ENCODE measurements at places on chromosomes 1 and 21.

GRCh38 chr1:78688697-78689096, 39.1 kb downstream of the IFI44 start:
- DNase-seq: peak; percentile 83

- DNase-seq: no peak
Observed at GRCh38 chr1:190578017-190578416, 100.4 kb upstream of the BRINP3 start.

GRCh38 chr1:4586611-4587160, 67.7 kb upstream of the AJAP1 start:
- DNase-seq: no peak

GRCh38 chr1:150578272-150579109, 919 bp downstream of the MCL1 start:
- DNase-seq: peak; percentile 95

DNA sequence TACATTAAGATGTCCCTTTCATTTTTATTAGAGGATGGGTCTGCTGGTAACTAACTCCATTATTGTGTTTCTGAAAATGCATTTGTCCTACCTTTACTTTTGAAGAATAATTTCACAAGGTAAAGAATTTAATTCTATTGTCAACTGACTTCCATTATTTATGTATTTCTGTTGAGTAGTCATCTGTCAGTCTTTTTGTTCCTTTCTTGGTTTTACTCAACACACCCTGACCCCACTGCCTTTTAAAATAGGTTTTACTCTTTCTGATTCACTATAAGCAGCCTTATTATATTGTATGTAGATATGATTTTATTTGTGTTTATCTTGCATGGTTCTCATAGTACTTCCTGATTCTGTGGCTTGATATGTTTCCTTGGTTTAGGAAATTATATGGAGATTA, 237.5 kb downstream of the TGFB2 start:
- DNase-seq: no peak

DNA sequence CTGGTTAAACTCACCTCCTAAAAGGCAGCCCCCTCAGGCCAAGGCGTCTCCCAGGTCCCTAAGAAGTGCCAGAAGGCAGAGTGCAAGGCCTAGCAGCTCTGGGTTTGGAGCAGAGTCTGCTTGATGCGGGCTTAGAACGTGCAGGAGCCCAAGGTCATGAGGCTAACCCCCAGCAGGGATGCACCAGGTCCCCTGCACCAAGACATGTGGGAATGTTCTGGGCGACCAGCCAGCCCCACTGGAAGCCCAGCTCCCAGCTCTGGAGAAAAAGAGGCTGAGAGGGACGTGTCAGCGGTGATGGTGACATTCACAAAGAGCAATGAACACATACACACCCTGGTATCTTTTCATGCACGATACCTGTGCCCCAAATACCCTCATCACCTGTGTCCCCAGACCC, 5.1 kb downstream of the LRRN2 start:
- no peak for DNase-seq

DNA sequence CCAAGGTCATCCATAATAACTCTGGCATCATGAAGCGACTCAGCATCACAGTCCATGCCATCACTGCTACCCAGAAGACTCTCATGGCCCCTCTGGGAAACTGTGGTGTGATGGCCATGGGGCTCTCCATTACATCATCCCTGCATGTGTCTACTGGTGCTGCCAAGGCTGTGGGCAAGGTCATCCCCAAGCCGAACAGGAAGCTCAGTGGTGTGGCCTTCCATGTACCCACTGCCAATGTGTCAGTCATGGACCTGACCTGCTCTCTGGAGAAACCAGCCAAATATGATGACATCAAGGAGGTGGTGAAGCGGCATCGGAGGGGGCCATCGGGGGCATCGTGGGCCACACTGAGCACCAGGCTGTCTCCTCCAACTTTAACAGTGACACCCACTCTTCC, 65.1 kb upstream of the ARHGAP29 start:
- no peak for DNase-seq

GRCh38 chr1:216722821-216723220, 408 bp downstream of the ESRRG start:
- no peak for DNase-seq

- DNase-seq: peak; percentile 36
Observed at GRCh38 chr1:228270032-228270431, 62.2 kb downstream of the OBSCN start.

- DNase-seq: peak; percentile 55
Observed at GRCh38 chr1:168079761-168080160, 57.0 kb downstream of the GPR161 start.

GRCh38 chr1:206937425-206937824, 8.8 kb downstream of the PIGR start:
- DNase-seq: no peak

DNA sequence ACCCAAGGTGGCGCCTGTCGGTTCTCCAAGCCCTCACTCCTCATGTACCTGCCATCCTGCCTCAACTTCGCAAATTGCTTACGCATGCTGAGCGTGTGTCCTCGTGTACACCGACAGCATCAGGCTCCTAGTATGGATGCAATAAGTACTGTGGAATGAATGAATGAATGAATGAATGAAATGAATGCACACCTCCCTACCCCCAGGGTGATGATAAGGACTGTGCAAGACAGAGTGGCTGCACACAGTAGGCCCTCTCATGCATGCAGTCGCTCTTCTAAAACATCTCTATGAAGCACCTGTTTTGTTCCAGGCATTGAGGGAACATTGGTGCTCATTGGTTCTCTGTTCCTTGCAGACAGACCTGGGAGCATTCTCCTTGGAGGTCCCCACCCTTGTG, 49.8 kb upstream of the H6PD start:
- DNase-seq: no peak

GRCh38 chr1:112889052-112889768, 66.8 kb downstream of the SLC16A1 start:
- no peak for DNase-seq

DNA sequence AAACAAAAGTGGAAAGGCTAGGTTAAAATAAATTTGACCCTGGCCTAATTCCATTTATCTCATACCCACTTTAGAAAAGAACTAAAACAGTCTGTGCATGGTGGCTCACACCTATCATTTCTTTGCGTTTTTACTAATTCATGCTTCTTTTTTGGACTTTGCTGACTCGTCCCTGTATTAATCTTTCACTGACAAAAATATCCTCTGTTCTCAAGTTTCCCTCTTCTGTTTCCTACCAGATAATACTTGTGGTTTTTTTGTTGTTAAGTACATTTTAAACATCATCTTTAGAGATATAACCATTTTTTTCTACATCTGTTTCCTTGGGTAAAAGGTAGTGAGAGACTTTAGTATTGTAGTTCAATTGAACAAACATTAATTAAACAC, 11.5 kb downstream of the CNST start:
- no peak for DNase-seq

DNA sequence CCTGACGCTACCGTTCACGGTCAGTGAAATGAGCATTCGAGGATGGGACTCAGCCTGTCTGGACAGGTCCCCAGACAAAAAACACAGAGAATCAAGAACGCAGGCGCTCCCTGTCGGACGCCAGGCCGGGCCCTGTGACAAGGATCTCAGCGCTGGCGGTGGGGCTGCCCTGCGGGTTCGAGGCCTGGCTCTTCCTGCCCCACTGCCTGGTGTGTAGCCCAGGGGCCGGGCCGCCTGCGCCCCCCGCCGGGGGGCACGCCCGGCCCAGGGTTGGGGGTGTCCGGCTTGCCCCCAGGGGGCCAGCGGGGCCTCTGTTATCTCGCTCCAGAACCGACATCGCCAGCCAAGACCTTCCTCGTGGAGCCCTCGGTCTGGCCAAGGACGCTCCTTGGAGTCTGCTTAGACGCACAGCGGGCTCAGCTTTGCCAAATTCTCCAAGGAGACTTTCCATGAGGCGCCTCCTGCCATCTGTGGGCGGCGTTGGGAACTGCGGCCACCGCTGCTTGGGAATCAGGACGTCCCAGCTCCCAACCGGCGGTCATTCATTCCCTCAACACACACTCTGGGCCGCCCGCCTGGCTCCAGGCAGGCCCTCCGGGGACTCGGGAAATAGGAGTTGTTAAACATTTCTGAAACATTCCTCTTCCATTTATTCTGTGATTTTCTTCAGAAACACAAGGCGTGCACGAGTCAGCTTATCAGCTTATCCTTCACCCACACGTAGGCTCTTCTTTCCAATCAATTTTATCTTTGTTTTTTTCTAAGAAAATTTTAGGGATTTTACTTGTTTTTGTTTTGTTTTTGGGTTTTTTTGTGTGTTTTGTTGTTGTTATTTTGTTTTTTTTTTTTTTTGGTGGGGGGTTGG, 11.3 kb upstream of the RIPK4 start:
- peak; percentile 86 for DNase-seq

- DNase-seq: peak; percentile 91
Observed at GRCh38 chr1:93779540-93780165, 98.0 kb upstream of the BCAR3 start.

GRCh38 chr21:16418642-16419041, 688.9 kb downstream of the USP25 start:
- DNase-seq: no peak

- DNase-seq: no peak
Observed at GRCh38 chr1:211329764-211330201, 3.1 kb downstream of the TRAF5 start.

GRCh38 chr21:42731264-42732032, 78.0 kb downstream of the PDE9A start:
- no peak for DNase-seq

- no peak for DNase-seq
Observed at GRCh38 chr21:41717573-41718330, 49.1 kb downstream of the RIPK4 start.

DNA sequence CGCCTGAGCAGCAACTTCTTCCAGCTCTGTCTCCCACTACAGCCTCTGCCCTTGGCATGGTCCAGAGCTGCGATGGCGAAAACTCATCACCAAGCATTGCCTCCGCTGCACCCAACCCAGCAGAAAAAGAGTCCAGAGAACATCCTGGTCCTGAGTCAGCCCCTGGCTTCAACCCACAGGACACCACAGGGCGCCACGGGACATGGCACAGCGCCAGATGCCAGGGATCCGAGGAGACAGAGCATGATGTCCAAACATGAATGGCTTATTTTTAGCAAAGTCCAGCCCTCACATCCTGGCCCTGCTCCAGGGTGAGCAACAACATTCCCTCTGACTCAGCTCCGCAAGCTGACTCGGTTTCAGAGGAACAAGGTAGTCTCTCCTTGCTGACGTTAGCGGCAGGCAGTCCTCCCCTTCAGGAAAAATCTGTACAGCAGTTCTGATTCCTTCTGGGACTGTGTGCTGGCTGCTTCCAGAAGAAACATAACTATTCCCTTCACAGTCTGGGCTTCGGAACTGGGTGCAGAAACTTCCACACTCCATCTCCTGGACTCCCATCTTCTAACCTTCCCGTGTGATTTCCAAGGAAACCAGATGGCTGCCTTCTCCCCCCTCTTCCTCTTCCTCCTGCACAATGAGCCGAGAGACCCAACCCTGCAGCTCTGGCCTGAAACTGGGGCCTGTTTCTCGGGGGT, 131.3 kb downstream of the TOMM20 start:
- peak; percentile 99 for DNase-seq

DNA sequence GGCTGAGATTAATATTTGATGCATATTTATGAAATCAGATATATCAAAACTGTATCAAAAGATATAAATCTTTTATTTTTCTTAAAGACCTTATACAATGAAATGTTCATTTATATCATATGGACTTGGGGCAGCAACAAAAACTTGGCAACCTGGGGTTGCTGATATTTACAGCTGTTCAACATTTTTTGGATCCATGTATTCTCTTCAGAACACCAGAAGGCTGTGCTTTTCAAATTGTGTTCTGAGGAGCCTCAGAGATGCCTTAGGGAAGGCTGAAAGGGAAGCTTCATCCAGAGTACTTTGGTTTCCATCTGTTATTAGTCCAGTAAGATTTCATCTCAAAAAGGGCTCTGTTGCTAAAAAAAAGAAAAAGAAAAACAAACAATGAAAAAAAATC, 94.8 kb downstream of the DISC1 start:
- DNase-seq: no peak

DNA sequence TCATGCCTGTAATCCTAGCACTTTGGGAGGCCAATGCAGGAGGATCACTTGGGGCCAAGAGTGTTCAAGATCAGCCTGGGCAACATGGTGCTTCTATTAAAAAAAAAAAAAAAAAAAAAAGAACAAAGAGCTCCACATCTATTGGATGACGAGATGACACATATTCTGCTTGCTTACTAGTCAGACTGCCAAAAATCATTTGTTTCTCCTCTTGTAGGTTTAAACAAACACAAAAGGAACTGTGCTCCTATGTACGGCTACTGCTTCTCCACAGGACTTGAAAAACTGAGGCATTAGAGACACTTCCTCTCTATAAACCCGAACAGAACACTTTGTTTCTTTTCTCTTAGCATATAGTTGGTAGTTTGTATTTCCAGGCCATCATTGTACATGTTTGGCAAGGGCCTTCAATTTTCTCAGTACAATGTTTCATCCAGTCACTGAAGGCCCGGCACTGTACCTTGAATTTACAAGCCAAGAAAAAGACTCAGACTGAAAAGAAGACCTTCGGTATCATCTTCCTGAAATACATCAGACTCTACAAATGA, 6.0 kb downstream of the TRIT1 start:
- no peak for DNase-seq

GRCh38 chr1:36349241-36349671, 25.8 kb upstream of the EVA1B start:
- DNase-seq: peak; percentile 46

GRCh38 chr1:42825036-42825851, 8.0 kb upstream of the SVBP start:
- DNase-seq: no peak

- no peak for DNase-seq
Observed at GRCh38 chr1:8333246-8333987, 15.5 kb downstream of the SLC45A1 start.

DNA sequence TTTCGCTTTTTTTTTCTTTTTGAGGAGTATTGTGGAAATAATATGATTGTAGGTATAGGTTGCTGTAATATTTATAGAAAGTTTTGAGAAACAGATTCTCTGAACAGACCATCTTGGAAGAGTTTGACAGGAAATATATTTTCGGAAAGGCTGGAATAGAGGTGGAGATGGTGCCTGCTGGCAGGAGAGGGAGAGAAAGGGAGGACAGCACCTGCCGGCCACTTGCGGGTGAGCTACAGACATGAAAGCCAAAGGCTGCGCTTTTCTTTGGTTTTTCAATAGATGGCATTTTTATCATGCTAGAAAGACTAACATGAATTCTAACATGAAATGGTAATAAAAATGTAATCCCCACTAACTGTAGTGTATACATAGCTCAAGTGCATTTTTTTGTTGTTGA, 82.1 kb downstream of the CAMTA1 start:
- DNase-seq: no peak

DNA sequence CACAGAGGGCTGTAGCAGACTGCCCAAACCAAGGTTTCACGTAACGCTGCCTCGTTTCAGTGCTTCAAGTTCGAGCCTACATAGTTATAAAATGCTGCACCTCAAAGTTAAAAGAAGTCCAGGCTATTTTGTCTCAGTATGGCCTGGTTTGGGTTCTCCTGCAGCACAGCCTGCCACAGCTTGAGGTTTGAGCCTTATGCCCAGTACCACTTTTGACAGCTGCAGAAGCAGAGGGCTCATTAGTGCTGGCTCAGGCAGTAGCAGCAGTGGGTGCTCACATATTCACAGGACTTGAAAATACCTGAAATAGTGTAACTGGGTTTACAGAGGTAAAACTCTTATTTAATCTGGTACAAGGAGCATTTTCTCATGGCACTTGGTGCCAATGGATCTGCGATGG, 15.3 kb downstream of the SPATA46 start:
- no peak for DNase-seq

All from choroid plexus epithelial cell (primary cell).